ENCODE measurements at places on chromosomes 11 and 22.

- DNase-seq, result no peak
These were observed 182.6 kb downstream of the ST3GAL4 start for GRCh38 chr11:126538071-126538470.

DNA sequence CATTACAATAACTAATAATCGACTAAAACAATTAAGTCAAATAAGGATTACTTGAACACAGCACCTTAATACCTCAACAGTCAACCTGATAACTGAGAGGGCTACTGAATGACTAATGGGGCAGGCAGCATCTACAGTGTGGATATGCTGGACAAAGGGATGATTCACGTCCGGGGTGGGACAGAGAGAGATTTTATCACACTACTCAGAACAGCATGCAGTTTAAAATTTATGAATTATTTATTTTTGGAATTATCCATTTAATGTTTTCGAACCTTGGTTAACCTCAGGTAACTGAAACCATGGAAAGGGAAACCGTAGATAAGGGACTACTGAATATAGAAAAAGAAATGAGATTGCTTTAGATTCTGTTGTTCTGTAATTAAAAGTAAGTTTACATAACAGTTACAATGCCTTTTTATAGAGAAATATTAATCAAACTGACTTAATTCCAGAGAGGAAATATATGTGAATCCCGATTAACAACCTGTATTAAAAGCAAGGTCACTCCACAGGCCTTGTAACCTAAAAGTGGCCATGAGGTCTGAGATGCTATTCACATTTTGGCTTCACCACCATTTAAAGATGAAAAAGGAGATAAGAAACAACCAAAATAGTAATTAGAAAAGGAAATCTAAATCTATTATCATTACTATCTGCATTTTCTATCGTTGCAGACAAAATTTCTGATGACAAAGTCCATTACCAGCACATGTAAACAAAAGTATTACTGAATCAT is 119.0 kb upstream of the TP53AIP1 start:
- no peak for DNase-seq

DNA sequence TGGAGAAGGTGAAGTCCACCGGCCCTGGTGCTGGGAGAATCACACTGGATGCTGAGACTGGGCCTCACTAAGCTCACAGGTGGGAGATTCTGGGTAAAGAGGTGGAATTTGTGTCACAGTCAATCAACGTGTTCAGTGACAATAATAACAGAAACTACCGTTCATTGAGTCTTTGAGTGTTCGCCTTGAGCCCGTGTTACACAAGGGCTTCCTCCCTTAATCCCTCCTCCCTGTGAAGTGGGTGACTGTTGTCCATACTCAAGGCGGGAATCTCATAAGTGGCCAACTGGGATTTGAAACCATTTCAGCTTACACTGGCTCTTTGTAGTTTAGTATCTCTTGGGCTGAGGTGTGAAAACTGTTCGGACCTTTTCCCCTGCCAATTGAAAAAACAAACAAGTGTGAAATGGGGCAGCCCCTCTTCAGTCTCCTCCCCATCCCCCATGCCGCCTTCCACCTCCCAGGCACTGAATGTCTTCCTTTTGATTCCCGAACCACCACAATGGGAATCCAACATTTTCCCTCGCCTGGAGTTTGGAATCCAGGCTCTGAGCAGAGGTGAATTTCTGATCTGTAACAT is 502.4 kb downstream of the MIAT start:
- DNase-seq, result no peak

DNA sequence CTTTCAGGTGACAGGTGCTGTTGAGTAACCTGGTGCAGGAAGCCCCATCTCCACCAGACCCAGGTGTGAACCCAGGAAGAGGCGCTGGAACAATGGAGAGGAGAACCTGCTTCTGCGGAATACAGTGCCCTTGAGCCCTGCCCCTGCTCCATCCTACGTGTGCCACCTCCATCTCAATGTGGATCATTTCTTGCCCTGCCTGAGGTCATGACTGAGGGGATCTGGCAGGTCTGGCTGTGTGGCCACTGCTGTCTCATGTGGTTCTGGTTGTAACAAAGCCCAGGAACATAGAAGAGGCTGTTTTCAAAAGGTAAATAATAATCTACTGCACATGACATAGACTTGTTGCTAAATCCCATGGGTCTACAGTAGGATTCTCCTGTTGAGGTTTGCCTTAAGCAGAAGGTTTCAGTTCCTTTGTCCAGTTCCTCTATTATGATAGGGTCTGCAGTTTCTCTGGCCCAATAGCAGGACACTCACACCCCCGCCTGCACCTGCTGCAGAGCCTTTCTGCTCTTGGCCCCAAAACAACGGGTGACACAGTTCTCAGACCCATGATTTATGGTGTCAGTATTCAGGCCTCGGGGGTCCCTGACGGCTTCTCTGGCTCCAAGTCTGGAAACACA is 113.5 kb upstream of the IGLL5 start:
- DNase-seq, result no peak

- DNase-seq, result no peak
These were observed 115.0 kb downstream of the SLC1A2 start for GRCh38 chr11:35304386-35304775.

DNA sequence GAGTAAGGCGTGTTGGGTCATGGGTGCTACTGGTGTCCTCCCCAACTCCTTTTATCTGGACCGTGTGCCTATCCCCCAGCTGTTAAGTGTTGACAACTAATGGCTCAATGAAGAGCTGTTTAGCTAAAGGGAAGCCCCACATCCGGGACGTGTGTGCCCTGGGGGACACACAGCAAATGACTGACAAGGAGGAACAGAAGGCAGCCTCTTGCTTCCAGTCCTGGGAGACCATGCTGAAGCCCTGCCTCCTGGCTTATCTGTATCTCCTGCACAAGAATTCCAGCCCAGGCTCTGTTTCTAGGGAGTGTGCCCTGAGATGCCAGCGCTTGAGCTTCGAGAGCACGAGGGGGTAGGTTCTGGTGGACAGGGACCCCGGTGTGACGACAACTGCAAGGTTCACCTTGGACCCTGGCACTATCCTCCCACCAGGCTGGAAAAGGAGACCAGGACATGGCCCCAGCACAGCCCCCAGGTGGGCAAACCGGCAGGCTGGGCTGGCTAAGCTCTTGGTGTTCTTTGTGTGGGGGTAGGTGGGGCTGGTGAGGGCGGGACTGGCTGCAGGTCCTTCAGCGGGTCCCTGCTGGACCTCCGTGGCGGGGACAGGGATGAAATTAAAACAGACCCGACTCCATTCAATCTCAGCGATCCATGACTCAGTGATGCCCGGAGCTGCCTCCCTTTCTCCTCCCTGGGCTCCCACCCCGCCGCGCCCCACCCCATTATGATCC is 21.0 kb downstream of the ASCL2 start:
- DNase-seq, result no peak

GRCh38 chr11:3916962-3917361 is 61.5 kb downstream of the STIM1 start:
- DNase-seq, result no peak

- no peak for DNase-seq
These were observed 1.5 kb downstream of the MIAT start for GRCh38 chr22:26658671-26659478.

DNA sequence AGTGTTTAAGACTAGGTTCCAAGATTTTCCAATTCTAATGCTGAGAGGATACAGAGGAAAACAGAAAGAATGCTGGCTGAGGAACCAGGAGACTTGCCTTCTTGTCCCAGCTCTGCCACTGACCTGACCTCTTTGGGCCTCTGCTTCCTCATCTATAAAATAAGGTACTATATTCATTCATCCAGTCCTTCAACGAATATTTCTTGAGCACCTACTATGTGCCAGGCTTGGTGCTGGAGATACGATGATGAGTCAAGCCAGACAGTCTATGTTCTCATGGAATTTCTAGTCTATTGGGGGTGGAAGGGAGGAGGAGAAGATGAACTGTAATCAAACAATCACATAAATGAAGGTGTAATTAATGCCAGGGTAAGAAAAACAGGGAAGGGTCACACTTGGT is 27.8 kb upstream of the UPB1 start:
- no peak for DNase-seq

- DNase-seq, result no peak
These were observed 38.6 kb upstream of the CALCB start for GRCh38 chr11:15034687-15035267.
